Astrocyte (in vitro differentiated cells and primary cell): ENCODE measurements at places on chromosomes 7 and 10.
A peak's percentile ranks its signal among the peaks of the same experiment; 100 is the strongest.

GRCh38 chr10:14185316-14186045 lies 145.2 kb downstream of the FRMD4A start:
- peak; percentile 96 for DNase-seq

DNA sequence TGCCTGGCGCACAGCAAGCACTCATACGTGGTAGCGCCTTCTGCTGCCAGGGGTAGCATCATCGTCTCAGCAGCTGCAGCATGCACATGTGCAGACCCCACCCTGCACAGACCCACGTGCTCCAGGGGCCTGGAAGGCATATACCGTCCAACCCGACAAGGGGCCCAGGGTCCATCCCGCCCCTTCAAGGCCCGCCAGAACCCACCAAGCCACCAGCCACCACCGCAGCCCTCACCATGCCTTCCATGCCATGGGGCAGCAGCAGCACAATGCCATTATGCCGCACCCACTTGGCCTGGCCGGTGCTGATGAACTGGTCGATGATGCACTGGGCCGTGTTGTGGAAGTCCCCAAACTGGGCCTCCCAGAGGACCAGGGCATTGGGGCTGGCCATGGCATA lies 22.7 kb downstream of the OGDHL start:
- no peak for DNase-seq

- DNase-seq, result no peak
Measured at GRCh38 chr10:87594181-87594580, 65.5 kb upstream of the PAPSS2 start.

- no peak for DNase-seq
Measured at GRCh38 chr10:77311186-77311585, 326.4 kb downstream of the KCNMA1 start.

DNA sequence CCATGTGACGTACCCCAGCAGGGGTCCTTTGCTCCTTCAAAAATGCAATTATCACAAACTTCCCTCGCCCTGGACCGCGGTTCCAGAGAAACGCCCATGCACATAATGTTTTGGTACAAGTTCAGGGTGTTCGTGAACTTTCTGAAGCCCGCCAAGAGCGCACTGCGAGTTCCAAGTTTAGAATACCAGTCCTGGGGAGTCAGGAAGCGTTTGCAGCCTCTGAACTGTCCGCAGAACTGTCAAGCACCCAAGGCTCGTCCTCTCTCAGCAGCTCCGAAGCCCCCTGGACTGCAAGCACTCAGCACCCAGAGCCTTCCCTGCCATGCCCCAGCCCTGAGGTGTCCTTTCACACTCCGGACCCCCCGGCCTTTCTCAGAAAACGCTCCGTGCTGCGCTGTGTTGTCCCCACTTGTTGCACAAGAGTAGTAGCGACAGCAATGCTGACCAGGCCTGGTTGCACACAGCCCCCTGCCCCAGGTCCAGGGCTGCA lies 30.3 kb downstream of the CALML3 start:
- no peak for DNase-seq

DNA sequence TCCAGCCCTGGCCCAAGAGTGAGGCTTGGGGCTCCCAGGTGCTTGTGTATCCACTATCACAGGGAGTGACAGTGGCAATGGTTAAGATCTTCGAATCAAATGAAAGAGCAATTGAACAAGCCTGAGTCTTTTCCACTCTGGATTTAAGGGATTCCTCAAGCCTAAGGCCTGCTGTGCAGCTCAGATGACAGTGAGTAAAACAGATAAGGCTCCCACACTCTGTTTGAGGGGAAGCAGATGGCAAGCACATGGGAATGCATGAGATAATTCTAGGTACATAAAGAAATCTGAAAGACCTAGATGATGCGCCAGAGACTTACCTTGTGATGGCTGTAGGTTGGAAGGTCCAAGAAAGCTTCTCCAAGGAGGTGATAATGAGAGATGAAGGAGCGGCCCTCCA lies 95.0 kb downstream of the LRRC18 start:
- DNase-seq, result no peak

DNA sequence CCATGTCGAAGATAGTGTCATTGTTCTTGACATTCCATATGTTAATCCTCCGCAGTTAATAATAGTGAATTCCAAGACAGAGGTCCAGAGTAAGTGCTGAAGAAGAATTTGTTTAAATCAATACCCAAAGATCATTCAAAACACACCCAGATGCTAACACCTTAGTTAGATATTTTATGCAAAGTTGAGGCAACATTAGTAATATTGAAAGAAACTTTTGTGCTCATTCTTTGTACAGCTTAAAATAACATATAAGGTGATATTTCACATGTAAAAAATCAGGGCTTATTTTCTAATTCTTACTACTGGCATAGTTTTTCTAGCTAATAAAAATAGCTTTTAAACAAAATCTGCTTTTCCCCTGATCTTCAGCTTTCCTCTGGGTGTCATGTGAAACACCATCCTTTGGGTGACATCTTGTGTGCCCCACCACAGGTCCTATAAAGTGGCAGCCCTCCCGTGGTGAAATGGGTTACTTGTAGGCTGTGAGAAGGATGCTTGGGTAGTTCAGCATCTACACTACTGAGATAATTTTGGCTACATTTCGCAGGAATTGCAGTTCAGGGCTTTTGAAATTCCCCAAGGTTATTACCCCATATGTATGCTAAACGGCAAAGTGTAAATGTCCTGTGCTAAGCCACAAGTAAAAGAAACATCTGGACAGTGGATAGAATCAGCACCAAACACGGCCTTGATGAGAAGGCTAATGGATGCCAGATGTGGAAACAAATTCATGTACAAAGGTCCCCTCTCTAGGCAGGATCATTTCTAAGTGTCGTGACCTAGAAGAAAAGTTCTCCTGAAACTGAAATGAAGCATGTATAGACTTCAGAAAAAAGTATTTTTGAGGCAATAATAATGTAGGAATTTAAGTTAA lies 105.4 kb downstream of the GRM3 start:
- no peak for DNase-seq

DNA sequence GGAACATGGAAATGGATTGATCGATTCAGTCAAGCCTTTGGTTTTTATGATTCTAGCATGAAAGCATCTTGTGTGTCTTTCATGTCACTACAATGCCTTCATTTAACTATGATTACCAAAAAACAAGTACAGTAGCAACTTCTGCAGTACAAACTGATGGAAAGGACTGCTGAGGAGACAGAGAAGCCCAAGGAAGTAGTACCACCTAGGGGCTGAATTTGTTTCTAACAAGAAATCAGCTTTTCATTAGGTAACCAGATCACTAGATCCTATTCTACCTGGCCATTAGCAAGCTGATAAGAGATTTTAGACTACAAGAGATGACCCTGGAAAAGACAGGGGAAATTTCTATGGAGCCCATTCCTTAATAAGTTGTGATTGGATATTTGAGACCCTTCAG lies 3.2 kb upstream of the IFIT1 start:
- DNase-seq, result peak; percentile 18

DNA sequence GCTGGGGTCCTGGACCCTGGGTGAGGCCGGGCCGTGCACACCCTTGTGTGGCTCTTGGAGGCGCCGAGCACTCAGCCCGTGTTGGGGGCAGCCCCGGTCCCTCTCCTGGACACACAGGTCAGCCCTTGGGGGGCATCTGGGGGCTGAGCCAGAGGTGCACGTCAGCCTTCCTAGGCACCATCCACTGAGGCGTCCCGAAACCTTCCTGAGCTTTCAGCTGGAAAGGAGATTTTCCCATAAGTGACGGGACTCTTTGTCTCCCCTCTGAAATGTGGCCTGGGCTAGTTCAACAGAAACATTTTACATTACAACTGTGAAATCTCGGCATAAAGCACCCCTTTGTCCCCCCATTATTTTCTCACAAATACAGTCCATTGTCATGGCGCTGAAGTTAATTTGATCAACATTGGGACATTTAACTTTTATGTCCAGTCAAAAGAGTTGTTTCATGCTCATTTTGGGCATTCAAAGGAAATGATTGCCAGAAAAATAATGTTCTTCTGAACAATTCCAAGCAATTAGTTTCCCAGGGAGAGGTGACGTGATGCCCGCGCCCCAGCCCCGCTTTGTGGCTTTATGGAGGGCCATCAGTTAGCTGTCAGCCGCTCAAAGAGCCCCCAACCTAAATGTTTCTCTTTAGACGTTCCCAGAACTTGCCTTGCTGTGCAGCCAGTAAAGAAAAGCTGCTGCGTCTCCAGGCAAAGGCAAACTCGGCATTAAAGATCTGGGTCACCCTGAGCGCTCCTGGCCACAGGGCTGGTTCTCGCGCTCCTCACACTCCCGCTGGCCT lies 70.8 kb downstream of the NKX6-2 start:
- no peak for DNase-seq

DNA sequence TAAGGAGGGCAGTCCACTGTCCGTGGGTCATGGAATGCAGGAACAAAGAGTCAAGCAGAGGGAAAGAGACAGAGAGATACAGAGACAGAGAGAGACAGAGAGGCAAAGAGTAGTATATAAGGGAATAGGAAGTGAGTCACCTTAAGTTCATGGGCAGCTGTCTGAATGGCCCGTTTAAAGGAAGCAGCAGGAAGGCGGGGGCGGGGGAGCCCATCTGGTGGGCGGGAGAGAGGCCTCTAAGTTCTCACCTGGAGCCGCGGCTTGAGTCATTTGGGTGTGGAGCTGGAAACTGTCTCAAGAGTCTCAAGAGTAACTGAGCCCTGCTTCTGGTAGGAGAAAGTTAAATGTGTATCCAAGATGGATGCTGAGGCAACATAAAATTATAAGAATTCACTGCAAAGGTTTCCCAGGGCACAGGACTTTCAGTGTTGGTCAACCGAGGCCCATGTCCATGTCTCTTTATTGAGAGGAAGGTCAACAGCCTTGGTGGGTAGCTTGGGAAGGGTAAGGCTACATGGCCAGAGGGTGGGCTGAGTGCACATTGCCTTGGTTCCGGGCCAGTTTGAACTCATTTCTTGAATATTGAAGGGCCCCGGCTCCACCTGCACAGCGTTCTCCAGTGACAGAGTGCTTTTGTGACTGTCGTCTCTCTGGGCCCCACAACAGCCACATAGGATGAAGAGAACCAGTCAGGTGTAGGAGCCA lies 85.5 kb upstream of the CACUL1 start:
- no peak for DNase-seq

GRCh38 chr7:45001826-45002225 lies 1.8 kb downstream of the CCM2 start:
- no peak for DNase-seq

DNA sequence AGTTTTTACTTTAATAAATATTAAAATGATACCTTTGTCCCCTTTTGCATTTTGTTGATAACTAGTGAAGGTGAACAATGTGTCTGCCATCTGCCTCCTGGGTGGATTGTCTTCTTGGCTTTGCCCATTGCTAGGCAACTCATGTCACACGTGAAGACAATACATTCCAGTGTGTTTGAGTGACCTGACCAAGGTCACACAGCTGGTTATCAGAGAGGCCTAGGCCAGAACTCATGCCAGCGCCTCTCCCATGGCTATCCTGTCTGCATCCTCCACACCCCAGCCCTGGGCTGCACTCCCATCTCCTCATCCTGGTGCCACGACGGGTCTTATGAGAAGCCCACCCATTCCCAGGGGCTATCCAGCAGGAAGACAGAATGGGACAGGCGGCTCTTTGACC lies 108.7 kb downstream of the PLCE1 start:
- no peak for DNase-seq

DNA sequence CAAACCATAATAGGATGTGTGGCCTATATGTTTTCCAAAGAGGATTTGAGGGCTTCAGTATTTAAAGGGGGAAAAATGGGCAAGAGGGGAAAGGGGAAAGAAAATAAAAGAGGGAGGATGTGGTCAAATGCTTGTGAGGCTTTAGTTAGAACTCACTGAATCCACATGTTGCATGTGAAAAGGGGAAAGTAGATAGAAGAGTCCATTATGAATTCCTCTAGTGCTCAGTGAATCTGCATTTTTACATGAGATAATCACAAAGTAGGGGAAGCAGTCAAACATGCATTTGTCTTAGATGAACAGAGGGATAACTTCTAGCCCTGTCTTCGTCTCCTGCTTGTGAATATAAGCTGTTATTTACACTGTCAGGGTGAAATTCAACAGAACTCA lies 24.6 kb upstream of the AKAP9 start:
- DNase-seq, result peak; percentile 20

- no peak for DNase-seq
Measured at GRCh38 chr7:14954035-14954434, 51.5 kb upstream of the DGKB start.

DNA sequence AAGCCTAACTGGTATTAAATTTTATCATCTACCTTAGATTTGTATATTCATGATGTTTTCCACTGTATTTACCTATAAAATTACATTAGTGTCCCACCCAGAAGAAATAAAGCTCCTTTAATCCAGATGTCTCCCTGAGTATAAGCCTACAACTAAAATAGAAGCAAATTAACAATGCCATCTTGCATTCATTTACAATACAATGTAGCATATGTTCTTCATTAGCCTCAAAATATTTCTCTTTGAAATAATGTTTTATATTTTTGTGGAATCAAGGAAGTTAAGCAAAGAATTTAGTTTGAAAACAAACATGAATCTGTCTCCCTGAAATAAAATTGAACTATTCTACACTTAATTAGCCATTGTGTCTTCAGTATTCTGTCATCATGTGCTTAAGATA lies 112.3 kb downstream of the CACNA2D1 start:
- DNase-seq, result no peak

GRCh38 chr7:26011039-26011696 lies 140.8 kb upstream of the NFE2L3 start:
- DNase-seq, result no peak

DNA sequence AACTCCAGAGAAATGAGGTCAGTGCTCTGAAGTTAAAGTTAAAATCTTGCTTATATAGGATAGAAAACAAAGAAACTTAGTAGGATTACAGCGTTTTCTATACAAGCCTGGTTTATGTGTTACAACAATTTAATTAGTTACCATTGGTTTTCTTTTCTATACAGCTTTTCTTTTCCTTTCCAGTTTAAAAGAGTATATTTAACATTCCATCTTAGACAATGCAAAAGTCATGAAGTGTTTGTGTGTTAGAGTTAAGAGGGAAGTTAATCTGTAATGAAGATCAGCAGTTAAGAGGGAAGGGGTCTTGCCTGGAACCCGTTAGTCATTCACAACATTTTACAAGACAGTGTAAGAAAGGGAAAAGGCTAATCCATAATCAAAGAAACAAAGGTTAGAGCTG lies 338.3 kb downstream of the OTUD1 start:
- DNase-seq, result no peak

DNA sequence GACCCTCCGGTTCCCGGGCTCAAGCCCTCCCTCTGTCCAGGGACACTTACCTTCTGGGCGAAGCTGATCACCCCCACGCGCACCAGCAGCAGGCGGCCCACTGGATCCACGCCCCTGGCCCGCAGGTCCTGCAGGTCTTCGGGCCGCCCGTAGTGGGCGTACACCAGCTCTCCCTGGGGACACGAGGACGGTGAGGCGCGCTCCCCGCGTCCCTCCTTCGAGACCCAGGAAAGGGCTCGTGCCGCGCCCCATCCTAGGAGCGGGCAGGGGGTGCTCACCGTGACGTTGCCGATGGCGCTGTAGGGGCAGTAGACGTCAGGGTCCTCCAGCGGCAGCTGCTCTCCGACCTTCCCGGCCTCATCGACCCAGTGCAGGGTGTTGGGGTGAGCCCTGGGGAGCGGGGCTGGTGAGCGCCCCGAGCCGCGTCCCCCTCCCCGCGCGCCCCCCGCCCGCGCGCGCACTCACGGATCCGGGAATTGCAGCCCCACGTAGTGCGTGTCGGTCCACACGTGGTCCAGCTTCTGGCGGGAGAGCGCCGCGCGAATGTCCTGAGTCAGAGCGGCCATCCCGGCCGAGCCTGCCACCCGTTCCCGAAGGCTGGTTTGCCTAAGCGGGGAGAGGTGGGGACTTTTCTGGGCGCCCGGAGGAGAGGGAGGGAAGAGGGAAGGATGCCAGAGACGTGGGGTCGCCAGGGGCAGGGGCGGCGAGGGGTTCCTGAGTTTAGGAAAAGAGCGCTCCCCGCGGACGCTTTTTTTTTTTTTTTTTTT lies 8.2 kb downstream of the TFR2 start:
- no peak for DNase-seq

- DNase-seq, result peak; percentile 47
Measured at GRCh38 chr10:70619271-70620019, 16.9 kb upstream of the PRF1 start.
